Renal pelvis (tissue), 12 donors: ENCODE measurements at places on chromosomes 1 and 21.

DNA sequence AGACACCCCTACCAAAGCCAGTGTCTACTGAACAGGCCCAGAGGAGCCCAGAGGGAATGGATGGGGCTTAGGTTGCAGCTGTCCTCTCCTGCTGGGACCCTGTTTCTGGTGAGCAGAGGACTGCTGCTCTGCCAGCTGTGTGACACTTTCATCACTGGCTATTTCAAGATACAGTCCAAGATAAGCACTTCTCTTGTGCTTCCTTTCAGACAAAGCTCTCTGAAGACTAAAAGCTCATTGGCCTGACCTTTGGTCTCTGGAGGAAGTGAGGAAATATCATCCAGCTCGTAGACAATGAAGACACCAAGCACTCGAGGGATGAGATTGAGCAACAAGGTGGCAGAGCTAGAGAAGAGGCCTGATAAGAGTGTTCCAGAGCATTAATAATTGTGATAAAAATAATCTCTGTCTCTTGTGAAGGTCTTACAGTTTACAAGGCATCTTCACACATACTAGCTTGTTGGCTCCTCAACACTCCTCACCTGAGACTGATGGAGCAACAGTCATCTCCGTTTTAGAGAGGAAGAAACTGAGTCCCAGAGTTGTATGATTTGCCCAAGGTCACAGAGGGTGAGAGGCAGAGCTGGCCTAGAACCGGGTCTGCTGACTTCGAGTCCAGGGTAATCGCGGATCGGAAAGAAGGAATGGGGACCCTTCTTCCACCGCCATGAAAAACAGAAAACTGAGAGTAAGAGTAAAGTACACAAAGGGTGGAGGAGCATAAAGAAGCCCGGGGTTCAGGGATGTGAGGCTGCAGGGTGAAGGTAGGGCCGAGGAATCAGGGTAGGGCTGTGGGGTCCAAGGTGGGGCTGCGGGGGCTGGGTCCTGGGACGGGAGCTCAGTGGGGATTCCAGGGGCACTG, 666 bp downstream of the PAFAH2 start:
- no peak for DNase-seq

DNA sequence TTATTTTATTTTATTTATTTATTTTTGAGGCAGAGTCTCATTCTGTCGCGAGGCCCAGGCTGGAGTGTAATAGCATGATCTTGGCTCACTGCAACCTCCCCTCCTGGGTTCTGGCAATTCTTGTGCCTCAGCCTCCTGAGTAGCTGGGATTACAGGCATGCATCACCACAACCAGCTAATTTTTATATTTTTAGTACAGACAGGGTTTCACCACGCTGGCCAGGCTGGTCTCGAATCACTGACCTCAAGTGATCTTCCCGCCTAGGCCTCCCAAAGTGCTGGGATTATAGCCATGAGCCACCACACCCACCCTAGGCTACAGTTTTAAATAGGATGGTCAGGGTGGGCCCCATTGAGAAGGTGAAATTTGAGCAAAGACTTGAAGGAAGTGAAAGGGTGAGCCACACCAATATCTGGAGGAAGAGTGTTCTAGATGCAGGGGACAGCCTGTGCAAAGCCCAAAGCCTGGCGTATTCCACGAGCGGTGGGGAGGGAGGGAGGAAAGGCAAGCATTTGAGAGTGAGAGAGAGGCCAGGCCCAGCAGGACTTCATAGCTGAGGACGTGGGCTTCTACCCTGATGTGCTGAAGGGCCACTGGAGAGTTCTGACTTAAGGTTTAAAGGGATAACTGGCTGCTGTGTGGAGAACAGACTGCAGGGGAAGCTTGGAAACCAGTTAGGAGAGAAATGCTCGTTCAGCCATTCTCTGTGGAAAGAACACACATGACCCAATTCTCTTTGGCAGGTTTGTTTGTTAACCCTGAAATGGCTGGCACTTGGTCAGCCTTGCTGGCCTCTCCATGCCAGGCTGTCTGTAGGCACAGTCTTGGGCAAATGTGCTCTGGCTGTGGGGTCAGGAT, 62.6 kb upstream of the FAM20B start:
- no peak for DNase-seq

DNA sequence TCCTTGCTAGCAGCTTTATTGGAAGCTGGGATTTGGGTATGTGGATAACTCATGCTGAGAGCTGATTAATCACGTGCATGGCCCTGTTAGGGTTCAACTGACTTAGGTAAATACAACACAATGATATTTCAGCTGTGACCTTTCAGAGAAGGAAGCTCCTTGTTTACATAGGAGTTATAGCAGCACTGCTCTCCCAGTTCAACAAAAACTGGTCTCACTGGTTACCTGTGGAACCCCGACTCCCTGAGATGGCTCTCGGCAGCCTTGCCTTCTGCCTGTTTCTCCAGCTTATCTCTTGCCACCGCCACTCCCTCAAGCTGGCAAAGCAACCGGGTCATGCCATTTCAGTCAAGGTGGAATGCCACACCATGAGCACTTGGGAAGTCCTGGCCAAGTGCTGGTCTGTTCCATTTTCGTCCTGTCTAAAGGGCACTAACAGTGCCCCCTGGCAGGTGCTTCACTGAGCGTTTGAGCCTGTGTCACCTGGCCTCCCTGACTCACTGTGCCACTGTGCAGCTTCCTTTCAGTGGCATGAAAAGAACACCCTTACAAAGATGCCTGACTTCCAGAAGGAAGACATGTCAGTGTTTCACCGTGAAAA, 31.6 kb downstream of the DOP1B start:
- no peak for DNase-seq

GRCh38 chr1:228011721-228012311, 5.0 kb downstream of the WNT3A start:
- DNase-seq, result no peak

DNA sequence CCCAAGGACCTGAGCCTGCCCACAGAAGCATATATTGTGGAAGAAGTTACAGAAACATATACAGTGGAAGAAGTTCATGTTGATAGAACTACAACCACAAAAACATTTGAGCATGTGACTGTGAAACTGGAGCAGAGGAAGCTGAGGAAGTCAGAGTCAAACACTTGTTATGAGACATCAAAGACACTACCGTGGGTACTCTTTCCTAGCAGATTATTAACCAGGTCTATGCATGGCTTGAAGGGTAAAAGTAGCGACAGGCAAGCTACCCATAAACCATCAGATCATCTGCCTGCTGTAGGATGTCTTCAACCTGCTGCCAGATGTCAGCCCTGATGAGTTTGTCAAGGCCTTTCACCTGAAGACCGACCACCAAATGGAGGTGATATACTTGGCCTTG, 35.8 kb downstream of the IVNS1ABP start:
- no peak for DNase-seq

- no peak for DNase-seq
Observed at GRCh38 chr1:229156872-229157271, 114.0 kb upstream of the RAB4A start.

DNA sequence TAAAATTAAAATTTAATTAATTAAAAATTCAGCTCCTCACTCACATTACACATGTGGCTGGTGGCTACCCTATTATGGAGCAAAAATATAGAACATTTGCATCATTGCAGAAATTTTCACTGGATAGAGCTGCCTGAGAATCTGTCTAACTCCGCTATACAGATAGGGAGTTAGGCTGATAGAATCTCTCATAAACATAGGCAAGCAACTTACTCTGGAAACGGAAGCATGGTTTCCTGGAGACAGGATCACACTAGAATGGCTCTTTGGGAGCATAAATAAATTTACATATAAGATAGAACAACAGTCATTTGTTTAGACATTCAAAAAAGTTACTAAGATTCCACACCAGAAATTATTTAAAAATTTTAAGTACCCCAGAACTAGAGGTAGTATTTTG, 12.2 kb upstream of the LAMC2 start:
- no peak for DNase-seq

GRCh38 chr1:145927916-145928643, 796 bp upstream of the RBM8A start:
- DNase-seq, result no peak

DNA sequence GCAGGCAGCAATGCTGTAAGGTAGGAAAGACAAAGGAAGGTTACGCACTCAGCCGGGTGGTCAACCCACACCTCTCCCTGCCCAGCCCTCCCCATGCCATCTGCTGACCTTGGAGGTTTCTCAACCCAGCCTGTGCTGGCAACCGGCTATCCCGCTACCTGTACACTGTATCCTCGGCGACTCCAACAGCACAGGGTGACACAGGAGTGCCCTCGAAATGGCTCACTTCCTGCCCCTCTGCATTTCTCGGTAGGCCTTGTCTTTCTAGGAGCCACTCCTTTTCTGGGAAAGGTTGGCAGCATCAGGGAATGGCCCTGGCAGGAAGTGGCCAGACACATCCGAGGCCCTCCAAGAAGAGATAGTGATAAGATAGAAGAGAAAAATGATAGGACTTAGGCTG, 124.0 kb downstream of the PROX1 start:
- no peak for DNase-seq

- DNase-seq, result no peak
Observed at GRCh38 chr1:64005801-64006200, 197.6 kb upstream of the UBE2U start.

DNA sequence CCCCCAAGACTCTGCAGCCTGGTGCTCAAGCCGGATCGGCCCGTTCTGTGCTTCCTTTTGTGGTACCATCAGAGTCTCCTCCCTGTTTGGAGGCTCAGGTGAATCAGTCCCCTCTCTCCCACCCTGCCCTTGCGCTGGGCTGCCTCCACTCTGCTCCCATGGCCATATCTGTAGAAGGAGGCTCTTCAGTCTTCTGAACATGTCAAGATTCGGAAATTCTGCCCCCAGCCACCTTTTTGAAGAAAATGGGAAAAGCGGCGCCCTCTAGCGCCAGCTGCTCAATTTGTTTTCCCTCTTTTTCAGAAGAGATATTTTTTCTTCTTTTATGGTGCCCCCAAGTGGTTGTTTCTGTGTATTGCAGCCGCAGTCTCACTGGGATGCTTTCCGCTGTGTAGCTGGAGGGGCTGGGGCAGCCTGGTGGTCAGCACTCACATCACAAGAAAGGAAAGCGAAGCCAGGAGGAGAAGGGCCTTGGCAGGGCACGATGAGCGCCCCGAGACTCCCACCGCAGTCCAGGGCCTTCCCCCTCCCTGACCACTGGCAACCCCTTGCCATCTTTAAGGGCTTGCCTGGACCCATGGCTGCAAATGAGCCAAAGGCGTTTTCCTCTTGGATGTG, 58.4 kb upstream of the CACNA1E start:
- peak; percentile 75 for DNase-seq

DNA sequence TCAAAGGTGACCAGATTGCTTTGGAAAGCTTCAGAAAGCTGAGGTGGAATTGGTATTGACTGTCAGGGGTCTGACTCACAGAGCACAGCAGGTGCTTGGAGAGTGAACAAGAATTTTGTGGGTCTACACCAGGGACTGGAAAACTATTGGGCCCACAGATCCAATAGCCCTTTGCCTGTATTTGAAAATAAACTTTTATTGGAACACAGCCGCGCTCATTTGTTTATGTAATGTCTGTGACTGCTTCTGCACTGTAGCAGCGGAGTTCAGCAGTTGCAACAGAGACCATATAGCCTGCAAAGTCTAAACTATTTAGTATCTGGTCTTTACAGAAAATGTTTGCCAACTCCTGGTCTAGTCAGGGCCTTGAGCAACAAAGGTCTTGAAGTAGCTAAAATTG, 315.6 kb downstream of the NFIA start:
- DNase-seq, result no peak

DNA sequence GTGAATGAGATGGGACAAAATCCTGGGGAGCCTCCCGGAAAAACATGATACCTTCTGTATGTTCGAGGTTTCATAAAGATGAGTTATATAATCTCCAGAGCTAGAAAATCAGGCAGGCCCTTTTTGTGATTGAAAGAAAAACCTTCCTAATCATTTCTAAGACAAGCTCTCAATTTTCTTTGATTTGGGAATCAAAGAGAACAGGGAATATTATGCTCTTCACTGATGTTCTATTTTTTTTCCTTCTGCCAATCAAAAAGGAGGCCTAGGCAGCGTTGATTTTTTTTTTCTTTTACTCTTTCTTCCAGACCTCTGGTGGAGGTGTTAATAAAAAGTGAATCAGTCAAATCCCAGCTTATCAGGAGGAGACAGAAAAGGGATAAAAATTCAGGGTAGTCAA, 34.5 kb downstream of the DIRAS3 start:
- DNase-seq, result no peak

GRCh38 chr21:44920694-44921604, at the start of gene ITGB2:
TSS of gene ITGB2 (minus strand) at chr21:44920899. CDS start at chr21:44910782, 10,117 bp downstream.
- DNase-seq, result no peak

DNA sequence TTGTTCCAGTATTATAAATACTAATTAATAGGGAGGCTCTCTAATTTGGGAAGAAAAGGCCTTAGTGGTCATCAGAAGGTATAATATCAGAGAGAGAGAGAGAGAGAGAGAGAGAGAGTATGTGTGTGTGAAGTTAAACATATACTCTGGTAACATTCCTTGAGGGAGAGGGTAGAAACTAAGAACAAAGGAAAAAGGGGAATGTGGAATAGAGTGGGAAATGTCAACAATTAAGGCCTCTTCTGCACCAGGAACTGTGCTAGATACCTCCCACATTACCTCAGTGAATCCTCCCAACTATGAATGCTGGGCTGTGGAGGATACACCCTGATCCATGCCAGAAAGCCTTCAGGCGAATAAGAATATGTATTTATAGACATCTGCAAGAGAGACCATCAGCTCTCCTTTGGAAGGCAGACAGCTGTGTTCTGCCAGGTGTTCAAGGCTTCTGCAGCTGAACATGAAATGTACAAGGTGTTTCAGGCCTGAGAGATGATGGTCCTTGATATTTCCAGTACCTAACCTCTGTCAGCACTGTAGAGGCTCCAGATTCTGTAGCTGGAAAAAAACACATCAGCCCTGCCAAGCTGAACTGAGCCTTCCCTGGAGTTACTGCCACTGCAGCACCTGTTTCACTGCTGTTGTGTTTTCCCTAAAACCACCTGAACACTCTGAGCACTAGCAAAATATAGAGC, 29.1 kb downstream of the TBX15 start:
- no peak for DNase-seq

- DNase-seq, result no peak
Observed at GRCh38 chr1:239811211-239811885, 280.3 kb upstream of the FMN2 start.

GRCh38 chr1:68585351-68585750, 88.5 kb upstream of the DEPDC1 start:
- DNase-seq, result no peak

DNA sequence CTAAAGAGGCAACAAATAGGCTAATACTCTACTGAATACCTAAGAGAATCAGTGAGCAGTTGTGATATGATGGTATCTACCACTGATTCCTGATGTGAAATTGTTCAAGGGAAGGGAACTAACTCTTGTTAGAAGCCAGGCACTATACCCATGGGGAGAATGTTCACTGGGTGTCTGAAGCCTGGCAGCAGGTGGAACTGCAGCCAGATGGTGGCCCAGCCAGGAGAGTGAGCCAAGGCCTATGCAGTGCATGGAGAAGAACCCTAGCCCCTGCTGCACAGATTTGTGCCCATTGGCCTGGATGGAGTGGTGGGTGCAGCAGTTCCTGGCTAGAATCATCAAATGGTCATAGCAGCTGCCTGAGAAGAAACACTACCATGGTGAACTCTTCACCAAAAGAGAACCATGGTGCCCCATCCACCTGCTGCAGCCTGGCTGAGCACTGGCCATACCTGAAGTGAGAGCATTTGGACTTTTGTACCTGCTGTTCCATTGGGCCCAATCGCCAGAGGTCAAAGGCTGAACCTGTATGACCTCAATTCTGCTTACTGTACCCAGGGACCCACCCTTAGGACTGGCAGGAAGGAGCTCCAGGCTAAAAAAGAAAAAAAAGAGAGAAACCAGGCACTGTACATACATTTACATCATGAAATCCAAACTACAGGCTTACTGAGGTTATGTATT, 118.8 kb upstream of the IVNS1ABP start:
- no peak for DNase-seq

- no peak for DNase-seq
Observed at GRCh38 chr1:239858057-239858456, 233.6 kb upstream of the FMN2 start.
